A549 treated with CORT108297 at 1 μM for 4 hours (cell line): ENCODE measurements at places on chromosomes 2 and 18. TPM values are rescaled to one million over a fixed set of nuclear protein-coding genes. Genes with fewer than 3 reads are reported as not detected.

CIDEA gene
- not detected in 5 replicates for total RNA-seq

TMEM163 gene
- total RNA-seq: 0.08 to 0.15 TPM (median 0.09 TPM) in 5 replicates

ADRA2B gene
- total RNA-seq: 0.02 to 0.07 TPM (median 0.05 TPM) in 4 of 5 replicates, not detected in the other

FAM136A gene
- 89.1 to 107 TPM (median 97.1 TPM) in 5 replicates for total RNA-seq

SCN9A gene
- 2.8 to 5.6 TPM (median 4.5 TPM) in 5 replicates for total RNA-seq

DPYSL5 gene
- total RNA-seq: 3.8 to 6.8 TPM (median 5.0 TPM) in 5 replicates

RAPH1 gene
- 5.4 to 6.9 TPM (median 6.2 TPM) in 5 replicates for total RNA-seq

STK25 gene
- 91.2 to 122 TPM (median 115 TPM) in 5 replicates for total RNA-seq

ARHGAP15 gene
- 0.25 TPM in 1 of 5 replicates, not detected in the others for total RNA-seq

POTEJ gene
- total RNA-seq: not detected in 5 replicates

EEF1B2 gene
- total RNA-seq: 1,003 to 1,121 TPM (median 1,045 TPM) in 5 replicates

MSTN gene
- total RNA-seq: not detected in 5 replicates

SPDYA gene
- 0.10 to 0.32 TPM (median 0.17 TPM) in 5 replicates for total RNA-seq

CEP76 gene
- total RNA-seq: 7.0 to 8.2 TPM (median 7.4 TPM) in 5 replicates

FOXD4L1 gene
- total RNA-seq: 0.20 to 0.67 TPM (median 0.34 TPM) in 5 replicates

CYRIA gene
- total RNA-seq: 0.06 to 0.30 TPM (median 0.14 TPM) in 5 replicates

EVX2 gene
- total RNA-seq: not detected in 5 replicates

ASXL3 gene
- total RNA-seq: not detected in 5 replicates

SUMO1 gene
- total RNA-seq: 139 to 194 TPM (median 141 TPM) in 5 replicates

SKA1 gene
- 11.4 to 14.9 TPM (median 12.0 TPM) in 5 replicates for total RNA-seq

SAG gene
- total RNA-seq: not detected in 5 replicates

COL6A3 gene
- 0.07 to 0.20 TPM (median 0.09 TPM) in 5 replicates for total RNA-seq

KIF1A gene
- total RNA-seq: 0.64 to 1.0 TPM (median 0.81 TPM) in 5 replicates

WIPF1 gene
- total RNA-seq: 16.9 to 26.7 TPM (median 22.5 TPM) in 5 replicates

RASGRP3 gene
- 0.73 to 1.1 TPM (median 0.98 TPM) in 5 replicates for total RNA-seq

VSNL1 gene
- total RNA-seq: not detected in 5 replicates

C1QL2 gene
- 0.06 to 0.20 TPM (median 0.07 TPM) in 5 replicates for total RNA-seq

ARHGEF4 gene
- 5.7 to 9.0 TPM (median 8.2 TPM) in 5 replicates for total RNA-seq

ARHGAP25 gene
- total RNA-seq: 0.12 to 0.36 TPM (median 0.19 TPM) in 5 replicates

AGXT gene
- not detected in 5 replicates for total RNA-seq

GALNT13 gene
- total RNA-seq: 8.4 to 10.9 TPM (median 9.5 TPM) in 5 replicates

RAB27B gene
- 10.4 to 14.7 TPM (median 12.6 TPM) in 5 replicates for total RNA-seq

DUSP19 gene
- 0.55 to 1.4 TPM (median 0.74 TPM) in 5 replicates for total RNA-seq

C2orf15 gene
- total RNA-seq: 0.39 to 0.95 TPM (median 0.54 TPM) in 5 replicates

ZAP70 gene
- 0.03 to 0.15 TPM in 2 of 5 replicates, not detected in the others for total RNA-seq

DSG4 gene
- total RNA-seq: not detected in 5 replicates

IL1RN gene
- 0.30 to 0.46 TPM (median 0.46 TPM) in 5 replicates for total RNA-seq

SH2D6 gene
- total RNA-seq: 0.50 to 1.1 TPM (median 0.87 TPM) in 5 replicates

MC4R gene
- total RNA-seq: not detected in 5 replicates

POTEC gene
- not detected in 5 replicates for total RNA-seq

CYS1 gene
- total RNA-seq: 0.81 to 1.8 TPM (median 1.3 TPM) in 5 replicates

TLX2 gene
- total RNA-seq: 0.16 to 0.44 TPM (median 0.27 TPM) in 5 replicates

FANCL gene
- total RNA-seq: 25.5 to 34.4 TPM (median 28.6 TPM) in 5 replicates

SP5 gene
- 0.05 TPM in 1 of 5 replicates, not detected in the others for total RNA-seq

FBXO48 gene
- total RNA-seq: 0.49 to 0.65 TPM (median 0.53 TPM) in 5 replicates

KATNAL2 gene
- total RNA-seq: 1.7 to 3.3 TPM (median 1.8 TPM) in 5 replicates

MEP1B gene
- 0.06 to 0.14 TPM (median 0.07 TPM) in 3 of 5 replicates, not detected in the others for total RNA-seq

C2orf68 gene
- 20.2 to 29.3 TPM (median 28.1 TPM) in 5 replicates for total RNA-seq

CYP27C1 gene
- 3.8 to 4.9 TPM (median 4.5 TPM) in 5 replicates for total RNA-seq

MITD1 gene
- total RNA-seq: 24.0 to 35.8 TPM (median 26.7 TPM) in 5 replicates

MATN3 gene
- total RNA-seq: 9.1 to 16.9 TPM (median 14.0 TPM) in 5 replicates

LAPTM4A gene
- total RNA-seq: 240 to 291 TPM (median 268 TPM) in 5 replicates

FTCDNL1 gene
- 2.2 to 3.2 TPM (median 2.6 TPM) in 5 replicates for total RNA-seq

GPR45 gene
- total RNA-seq: not detected in 5 replicates
